H9 (cell line): ENCODE measurements at places on chromosomes 4 and X.
A peak's percentile ranks its signal among the peaks of the same experiment; 100 is the strongest.

DNA sequence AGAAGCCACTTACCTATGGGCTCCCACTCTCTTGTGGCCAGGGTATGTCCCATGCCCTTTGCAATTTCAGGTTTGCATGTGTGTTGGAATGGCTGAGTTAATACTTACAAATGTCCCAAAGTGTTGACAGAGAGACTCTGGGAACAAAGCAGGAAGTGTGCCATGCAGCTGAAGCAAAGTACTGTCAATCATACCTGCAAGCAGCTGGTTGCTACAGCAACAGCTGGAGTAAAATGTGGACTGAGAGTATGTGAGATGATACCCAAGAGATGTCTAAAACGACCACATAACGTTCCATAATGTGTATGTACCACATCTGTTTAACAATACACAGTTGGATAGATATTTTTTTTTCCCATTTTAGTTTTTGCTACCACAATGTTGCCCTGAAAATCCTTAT is 82.8 kb upstream of the CAMK2D start:
- DNase-seq: no peak

- peak; percentile 86 for DNase-seq
These were observed at the start of gene CCDC149 for GRCh38 chr4:24912252-24913118. TSS of gene CCDC149 (minus strand) at chr4:24913042. CDS start at chr4:24912864, 178 bp downstream.

GRCh38 chr4:82501154-82501442 is 60.7 kb downstream of the TMEM150C start:
- DNase-seq: no peak

- DNase-seq: no peak
These were observed 360.0 kb downstream of the CHIC1 start for GRCh38 chrX:73922856-73923455.

- DNase-seq: no peak
These were observed 334.4 kb upstream of the PCDH18 start for GRCh38 chr4:137866671-137867070.

GRCh38 chrX:2311501-2311900 is 189.3 kb downstream of the DHRSX start:
- peak; percentile 68 for DNase-seq

- no peak for DNase-seq
These were observed 307.0 kb downstream of the ADGRL3 start for GRCh38 chr4:61507091-61507490.

GRCh38 chr4:6360385-6360784 is 90.7 kb downstream of the WFS1 start:
- DNase-seq: no peak

GRCh38 chr4:6546681-6547447 is 28.1 kb upstream of the MAN2B2 start:
- peak; percentile 67 for DNase-seq

DNA sequence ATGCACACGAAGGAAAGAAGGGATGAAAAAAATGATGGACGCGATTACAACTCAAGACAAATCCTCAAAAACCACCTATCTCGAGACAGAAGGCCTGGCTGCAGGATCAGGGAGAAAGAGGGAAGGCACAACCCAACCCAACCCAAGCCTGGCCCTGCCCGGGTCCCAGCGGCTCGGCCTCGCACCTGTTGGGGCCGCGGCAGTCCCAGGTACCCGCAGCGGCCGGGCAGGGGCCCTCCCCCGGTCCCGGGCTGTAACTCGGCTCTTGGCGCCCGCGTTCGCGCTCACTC is 464 bp downstream of the RASGEF1B start:
- DNase-seq: no peak

DNA sequence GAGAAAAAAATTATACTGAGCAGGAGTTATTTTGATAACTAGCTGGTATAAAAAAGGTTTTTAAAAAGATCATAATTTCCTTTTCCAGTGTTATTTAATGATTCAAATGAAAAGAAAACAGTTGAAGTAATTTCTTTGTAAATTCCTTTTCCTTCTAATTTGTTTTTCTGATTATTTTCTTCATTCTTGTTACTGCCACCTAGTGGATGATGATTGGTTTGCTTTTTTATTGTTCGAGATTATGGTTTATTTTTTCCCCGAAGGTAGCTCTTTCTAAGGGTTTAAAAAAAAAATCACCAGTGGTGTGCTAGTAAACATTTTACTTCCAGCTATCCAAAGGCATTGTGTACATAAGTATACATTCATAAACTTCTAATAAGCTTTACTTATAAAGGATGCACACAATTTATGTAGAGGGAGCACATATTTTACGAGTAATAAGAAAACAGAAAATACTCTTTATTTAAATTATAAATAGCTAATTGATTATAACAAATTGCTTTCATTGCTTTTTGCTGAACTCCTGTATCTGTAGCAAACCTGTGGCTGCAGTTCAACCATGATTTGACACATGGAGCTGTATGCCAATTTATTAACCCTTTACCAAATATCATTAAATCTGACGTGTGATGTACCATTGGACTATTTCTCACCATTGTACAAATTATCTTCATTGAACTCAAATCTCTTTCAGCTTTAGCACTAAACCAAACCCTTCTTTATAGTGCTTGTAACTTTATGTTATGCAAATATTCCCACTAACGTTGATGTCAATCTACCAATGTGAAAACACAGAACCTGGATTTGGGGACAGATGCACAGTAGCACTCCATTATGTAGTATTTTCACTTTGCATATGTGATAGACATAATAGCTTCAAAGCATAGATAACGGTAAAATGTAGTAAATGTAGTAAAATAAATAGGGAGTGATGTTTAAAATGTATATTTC is 97.8 kb upstream of the ANK2 start:
- no peak for DNase-seq

- no peak for DNase-seq
These were observed 1389.4 kb downstream of the C4orf33 start for GRCh38 chr4:130485371-130485770.

GRCh38 chrX:30610026-30610425 is 32.5 kb upstream of the TASL start:
- DNase-seq: no peak

DNA sequence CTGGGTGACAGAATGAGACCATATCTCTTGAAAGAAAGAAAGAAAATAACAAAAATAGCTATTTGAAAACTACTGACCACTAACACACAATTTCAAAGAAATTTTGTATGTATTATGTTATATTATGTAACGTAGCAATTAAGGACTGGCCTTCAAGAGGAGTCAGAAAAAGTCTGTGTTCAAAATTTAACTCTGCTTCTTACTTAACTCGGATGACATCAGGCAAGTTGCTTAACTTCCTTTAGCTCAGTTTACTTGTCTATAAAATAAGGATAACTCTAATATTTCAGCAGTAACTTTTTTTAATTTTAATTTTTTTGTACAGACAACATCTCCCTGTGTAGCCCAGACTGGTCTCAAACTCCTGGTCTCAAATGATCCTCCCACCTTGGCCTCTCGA is 14.6 kb upstream of the PRSS12 start:
- no peak for DNase-seq

DNA sequence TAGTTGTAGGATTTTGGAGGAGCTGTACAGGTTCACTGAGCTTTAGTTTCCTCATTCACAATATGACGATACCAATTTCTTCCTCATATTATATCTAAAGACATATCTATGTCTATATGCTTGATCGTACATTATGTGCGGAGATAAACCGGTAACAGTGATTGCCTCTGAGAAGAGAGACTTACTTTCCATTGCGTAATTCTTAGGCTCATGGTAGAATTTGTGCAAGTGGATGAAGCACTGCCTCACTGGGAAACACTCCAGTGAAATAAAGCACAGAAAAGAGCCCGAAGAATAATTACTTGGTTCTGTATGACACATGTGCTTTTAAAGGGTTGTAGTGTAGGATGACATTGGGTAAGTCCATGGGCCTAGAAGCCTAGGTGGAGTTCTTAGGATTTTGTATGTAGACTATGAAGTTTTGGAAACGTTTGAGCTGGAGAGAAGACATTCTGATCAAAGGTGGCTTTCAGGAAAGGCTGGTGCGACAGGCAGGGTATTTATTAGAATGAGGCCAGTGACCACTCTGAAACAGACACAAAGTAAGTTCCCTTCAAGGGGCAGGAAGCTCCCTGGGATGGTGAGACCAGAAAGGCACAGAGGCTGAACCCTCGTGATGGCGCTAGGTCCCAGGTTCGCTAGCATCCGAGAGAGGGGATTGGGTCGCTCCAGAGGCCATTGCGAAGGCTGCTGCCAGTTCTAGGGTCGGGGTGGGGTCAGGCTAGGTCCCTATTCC is 649 bp upstream of the VBP1 start:
- no peak for DNase-seq

GRCh38 chr4:3074846-3075651 is 568 bp downstream of the HTT start:
- DNase-seq: peak; percentile 83

DNA sequence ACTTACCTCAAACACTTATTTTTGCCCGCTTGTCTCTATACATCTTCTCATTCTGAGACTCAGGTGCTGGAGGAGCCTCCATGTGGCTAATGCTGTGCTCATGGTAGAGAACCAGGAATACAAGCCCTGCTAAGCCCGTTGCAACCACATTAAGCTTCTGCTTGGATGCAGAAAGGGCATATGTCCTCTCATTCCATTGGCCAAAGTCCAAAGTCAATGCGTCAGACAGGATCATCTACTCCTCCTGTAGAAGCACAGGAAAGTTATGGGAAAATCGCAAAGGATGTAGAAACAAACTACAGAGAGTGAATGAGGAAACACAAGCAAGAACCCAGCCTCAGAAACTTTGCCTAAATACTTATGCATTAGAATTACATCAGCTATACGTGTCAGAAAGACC is 124.5 kb upstream of the AGA start:
- DNase-seq: no peak

DNA sequence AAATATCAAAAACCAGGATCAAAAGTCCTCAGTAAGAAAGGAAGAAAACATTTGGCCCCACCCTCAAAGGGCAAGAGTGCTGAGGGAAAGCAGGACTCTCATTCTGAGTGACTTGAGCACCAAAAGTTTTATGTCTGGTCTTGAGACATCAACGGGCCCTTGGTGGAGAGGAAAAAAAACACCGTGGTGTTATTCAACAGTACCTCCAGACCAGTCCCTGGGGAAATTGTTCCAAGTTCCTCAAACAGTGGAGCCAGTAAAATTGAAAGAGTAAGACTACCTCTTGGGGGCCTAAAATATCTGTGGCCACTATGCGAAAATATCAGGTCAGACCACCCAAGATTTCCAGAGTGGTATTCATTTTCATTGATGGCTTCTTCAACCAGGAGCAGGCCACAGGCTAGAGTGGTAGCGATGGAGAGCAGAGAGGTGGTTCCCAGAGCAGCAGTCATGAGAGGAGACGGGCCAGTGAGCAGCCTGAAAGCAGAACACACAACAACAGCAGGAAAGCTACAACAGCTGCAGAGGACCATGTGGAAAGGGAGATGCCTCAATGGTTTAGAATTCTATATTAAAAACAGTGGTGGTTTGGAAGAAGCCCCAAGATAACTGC is 63.7 kb upstream of the RPL34 start:
- DNase-seq: no peak

GRCh38 chrX:3550160-3550751 is 163.2 kb downstream of the PRKX start:
- DNase-seq: no peak

GRCh38 chr4:160318567-160319220 is 1215.8 kb downstream of the RAPGEF2 start:
- no peak for DNase-seq

DNA sequence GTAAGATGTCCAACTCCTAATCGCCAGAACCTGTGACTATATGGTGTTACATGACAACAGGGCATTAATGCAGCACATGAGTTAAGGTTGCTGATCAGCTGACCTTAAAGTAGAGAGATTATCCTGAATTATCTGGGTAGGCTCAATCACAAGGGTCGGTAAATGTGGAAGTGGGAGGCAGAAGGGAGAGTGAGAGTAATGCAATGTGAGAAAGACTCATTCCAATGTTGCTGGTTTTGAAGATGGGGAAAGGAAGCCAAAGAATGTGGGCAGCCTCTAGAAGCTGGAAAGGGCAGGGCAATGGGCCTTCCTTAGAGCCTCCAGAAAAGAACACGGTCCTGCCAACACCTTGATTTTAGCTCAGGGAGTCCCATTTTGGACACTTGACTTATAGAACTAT is 67.4 kb downstream of the STX18 start:
- DNase-seq: no peak

GRCh38 chr4:88185906-88186305 is 27.5 kb upstream of the ABCG2 start:
- no peak for DNase-seq

DNA sequence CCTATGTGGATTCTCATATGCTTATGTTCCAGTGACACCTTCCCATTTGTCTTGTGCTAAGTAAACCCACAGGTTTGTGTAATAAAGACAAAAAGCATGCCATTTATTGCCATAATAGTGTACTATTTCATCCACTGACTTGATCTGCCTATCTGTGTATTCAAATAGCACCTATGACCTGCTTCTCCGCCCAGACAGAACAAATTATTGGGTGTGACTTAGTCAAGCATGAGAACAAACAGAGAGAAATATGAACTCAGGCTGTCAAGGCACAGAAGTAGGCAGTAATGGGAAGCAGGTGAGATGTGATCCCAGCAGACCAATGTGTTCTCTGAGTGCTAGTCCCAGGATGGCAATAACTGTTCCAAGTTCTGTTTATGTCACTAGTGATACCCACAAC is 25.4 kb downstream of the ELOVL6 start:
- DNase-seq: no peak

DNA sequence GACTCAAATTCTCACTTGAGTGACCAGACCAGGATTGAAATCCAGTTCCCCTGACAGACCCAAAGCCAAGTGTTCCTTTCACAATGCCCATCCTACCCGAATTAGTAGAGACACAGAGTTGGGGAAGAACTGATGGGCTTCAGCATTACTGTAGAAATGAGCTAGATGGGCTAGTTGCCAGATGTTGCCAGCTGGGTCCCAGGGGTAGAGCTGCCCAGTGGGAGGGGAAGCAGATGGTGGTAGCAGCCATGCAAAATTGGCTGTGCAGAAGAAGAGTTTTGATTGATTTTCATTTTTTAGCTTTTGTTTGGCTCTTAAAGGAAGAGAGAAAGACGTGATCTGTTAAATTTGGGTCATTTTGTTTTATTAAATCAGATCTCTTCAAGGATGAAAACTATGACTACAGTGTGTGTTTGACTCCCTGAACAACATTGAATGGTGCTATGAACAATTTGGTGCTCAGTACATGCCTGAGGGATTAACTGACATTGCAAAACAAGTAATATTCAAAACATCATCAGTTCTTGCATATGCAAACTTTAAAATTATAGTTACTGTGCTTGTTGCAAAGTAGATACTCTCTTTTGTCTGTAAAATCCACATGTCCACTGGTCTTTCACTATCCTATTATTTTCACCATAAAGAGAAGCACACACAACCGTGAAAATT is 86.0 kb downstream of the PARM1 start:
- no peak for DNase-seq

GRCh38 chr4:169940460-169940859 is 85.7 kb downstream of the MFAP3L start:
- DNase-seq: no peak

- DNase-seq: no peak
These were observed 3.9 kb downstream of the ARL13A start for GRCh38 chrX:100973411-100973810.

- DNase-seq: no peak
These were observed 112.6 kb upstream of the TMEM164 start for GRCh38 chrX:109890300-109890699.
